ENCODE measurements at places on chromosomes 5 and 9.
A peak's percentile ranks its signal among the peaks of the same experiment; 100 is the strongest.

DNA sequence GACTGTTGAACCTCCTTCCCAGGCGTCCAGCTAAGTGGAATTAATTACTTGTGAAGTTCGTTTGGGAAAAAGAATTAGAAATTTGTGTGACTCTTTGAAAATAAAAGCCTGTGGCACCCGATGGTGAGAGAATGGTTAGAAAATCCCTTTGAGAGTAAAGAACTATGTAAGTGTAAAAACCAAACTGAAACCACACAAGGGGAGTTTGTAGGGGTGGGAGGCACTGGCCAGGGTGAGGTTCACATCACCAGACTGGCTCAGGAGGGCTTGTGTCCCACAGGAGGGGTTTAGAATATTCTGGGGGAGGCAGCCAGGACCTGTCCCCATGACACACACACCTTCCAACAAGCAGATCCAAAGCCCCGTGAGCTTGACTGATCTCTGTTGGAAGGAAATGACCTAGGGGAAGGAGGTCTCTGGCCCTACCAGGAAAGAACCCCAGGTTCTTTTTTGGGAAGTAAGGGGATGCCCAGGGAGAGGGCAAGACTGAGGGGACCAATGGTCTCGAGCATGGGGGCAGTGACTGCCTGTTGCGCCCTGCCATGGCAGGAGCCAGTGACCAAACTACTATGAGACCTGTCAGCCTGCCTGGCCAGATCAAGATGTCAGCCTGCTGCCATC is 4.3 kb downstream of the SPATA24 start:
- DNase-seq, result no peak

- no peak for DNase-seq
Measured at GRCh38 chr5:145681686-145682085, 153.5 kb downstream of the PRELID2 start.

DNA sequence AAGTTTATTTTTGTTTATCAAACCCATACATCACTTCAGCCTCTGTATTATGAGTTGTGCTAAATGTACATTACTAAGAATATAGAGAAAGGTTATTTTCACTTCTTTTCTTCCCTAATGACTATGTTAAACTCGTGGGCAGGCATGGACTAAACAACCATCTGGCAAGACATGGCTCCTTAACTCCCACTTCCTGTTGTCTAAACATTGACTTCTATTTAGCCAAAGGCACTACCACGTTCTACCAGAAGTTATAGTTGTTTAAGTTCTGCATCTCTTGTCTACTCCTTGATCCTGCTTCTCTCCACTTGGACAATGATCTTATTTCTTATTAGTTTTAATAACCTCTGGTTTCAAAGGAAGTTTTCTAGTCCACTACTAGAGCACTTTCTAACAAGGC is 136.1 kb downstream of the MACIR start:
- DNase-seq, result no peak

- DNase-seq, result no peak
Measured at GRCh38 chr5:115594128-115595047, 7.9 kb downstream of the TICAM2 start.

GRCh38 chr9:94140418-94140780 is 56.1 kb downstream of the PTPDC1 start:
- DNase-seq, result no peak

DNA sequence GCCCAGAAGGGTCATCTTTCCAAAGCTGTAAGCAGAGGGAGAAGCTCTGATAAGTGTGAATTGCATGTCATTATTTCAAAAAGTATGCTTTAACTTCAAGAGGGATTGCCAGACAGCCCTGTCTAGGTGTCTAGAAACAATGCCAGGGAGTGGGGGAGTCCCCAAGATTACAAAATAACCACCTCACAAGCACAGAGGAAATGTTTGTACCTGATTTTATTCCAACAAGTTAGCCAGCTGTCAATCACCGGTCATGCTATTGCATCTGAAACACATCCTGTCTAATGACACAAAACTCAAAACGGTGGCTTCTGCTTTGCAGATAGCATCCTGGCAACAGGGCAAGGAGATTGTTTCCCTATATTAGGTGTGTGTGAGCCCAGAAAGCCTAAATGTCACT is 154.2 kb upstream of the WWC1 start:
- no peak for DNase-seq

DNA sequence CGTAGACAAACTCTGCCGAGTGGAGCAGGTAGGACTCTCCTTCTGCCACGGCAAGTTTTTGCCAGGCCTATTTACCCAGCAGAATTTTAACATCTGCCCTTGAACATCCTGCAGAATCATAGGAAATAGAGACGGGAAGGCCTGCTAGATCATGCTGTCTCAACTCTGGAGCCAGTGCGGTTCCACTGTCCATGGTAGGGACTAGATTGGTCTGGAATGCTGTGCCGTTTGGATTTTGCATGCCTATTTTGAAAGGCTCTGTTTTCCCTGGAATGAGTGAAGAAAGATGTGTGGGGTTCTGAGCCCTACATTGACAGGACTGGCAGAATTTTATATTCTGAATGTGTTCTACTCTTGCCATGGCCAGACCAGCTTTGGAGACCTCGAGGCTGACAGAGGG is 33.6 kb upstream of the CFAP157 start:
- DNase-seq, result no peak

GRCh38 chr9:12464910-12465512 is 228.2 kb upstream of the TYRP1 start:
- DNase-seq, result no peak

DNA sequence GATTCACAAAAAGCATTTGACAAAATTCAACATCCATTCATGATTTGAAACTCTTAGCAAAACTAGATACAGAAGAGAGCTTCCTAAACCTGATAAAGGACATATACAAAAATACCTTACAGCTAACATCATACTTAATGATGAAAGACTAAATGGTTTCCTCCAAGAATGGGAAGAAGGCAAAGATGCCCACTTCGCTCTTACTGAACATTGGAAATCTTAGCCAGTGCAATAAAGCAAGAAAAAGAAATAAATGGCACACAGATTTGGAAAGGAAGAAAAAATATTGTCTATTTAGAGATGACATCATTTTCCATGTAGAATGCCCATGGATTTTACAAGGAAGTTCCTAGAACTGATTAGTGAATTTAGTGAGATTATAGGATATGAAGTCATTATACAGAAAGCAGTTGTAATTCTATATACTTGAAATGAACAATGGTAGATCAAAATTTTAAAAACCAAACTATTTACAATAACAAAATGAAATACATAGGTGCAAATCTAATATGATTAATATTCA is 64.4 kb downstream of the NAA35 start:
- no peak for DNase-seq

DNA sequence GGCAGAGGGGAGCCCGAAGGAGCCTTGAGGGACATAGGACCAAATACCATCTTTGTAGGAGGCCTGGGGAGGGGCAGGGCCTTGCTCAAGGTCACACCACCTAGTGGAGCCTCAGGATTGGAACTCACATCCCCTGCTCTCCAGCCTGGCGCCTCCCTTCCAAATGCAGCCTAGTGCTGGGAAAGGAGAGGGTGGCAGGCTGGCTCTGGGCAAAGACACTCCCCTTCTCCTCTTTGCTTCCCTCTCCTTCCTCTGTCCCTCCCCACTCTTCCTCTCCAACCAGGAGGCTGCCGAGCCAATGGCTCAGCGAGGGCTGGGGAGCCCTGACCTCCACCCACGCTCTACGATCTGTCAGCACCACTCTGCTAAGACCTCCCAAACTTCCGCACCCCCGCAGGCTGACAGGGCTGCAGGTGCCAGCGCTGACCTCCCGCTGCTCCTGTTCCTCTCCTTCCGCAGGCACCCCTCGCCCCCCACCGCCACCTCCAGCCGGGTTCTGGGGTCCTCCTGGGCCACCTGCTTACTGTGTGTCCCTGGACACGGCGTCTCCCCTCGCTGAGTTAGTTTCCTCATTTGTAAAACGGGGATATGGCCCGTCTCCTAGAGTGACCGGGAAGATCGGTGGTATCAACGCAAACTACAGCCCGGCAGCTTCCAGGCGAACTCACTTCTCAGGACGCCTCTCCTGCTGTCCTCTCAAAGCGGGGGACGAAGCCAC is 52.9 kb downstream of the C9orf50 start:
- DNase-seq, result no peak

DNA sequence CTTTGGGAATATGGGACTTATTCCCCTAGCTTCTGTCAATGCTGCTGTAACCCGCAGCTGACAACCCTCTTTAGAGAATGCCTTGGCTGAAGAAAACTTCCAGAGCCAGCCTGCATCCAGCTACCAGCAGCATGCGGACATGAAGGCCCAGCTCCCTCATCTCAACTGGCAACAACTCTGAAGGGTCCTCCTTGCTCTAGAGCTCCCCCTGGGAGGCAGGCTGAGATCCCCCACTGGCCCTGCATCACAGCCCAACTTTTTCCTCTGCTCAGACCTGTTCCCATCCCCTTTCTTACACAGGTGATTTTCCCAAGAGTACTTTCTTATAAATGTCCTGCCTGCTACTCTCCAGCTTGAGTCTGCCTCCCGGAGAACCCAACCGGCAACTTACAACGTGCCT is 18.7 kb upstream of the WNT8A start:
- DNase-seq, result no peak

DNA sequence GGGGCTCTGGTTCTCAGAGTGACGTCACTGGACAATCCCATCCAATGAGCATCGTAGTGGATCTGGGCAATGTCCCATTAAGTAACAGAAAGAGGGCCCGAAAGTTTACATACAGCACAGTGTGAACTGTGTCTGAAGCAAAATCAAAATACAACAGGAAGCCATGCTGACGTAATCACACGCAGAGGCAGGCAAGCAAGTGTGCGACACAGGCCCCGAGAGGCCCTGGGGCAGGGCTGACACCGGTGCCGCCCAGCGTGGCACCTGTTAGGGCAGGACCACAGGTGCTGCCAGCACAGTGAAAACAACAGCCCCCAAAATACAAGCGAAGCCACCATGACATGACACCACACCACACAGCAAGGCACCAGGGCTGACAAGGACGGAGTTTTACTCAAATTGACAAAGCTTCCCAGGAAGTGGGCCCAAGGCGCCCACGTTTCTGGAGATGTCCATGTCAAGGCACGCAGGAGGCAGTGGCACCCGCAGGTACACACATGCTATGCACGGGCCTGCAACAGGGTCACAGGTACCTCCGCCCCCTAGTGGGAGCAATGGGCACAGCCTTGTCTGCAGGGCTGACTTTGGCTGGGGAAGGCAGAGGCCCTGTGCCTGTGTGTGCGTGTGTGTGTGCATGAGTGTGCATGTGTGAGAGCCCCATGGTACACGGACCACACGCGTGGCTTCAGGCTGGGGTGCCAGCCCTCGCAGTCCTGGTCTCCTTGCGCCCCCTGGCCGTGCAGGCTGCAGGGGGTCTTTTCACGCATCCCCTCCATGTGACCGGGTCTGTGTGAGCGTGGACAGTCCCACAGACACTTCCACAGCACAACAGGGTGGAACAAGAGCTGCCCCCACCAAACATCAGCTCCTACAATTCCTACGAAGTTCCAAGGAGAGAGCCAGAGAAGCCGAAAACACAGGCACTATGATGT is 19.6 kb downstream of the QSOX2 start:
- peak; percentile 65 for DNase-seq

GRCh38 chr9:123039617-123040219 is 6.3 kb downstream of the GPR21 start:
- DNase-seq, result no peak

- DNase-seq, result no peak
Measured at GRCh38 chr5:1963358-1963757, 80.6 kb upstream of the IRX4 start.

DNA sequence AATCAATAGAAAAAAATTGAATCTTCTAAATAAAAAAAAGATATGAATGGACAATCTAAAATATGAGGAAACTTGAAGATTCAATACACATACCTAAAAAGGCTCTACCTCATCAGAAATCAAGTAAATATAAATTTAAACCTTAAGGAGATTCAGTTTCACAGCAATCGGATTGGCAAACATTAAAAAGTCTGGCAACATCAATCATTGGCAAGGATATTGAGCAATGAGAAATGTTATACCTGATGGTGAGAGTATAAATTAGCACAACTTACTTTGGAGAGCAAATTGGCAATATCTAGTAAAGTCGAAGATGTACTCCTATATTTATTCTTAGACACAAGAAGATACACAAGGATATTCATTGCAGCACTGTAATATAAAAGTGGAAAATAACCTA is 274.3 kb upstream of the EFNA5 start:
- no peak for DNase-seq

GRCh38 chr9:9817176-9817575 is 795.6 kb downstream of the PTPRD start:
- DNase-seq, result no peak

- DNase-seq, result peak; percentile 25
Measured at GRCh38 chr9:33158843-33159776, 8.0 kb downstream of the B4GALT1 start.
